Cardiac muscle cell (in vitro differentiated cells and primary cell): ENCODE measurements at places on chromosomes 7 and 10.

- DNase-seq, result no peak
Observed at GRCh38 chr7:27302590-27302989, 60.0 kb downstream of the EVX1 start.

DNA sequence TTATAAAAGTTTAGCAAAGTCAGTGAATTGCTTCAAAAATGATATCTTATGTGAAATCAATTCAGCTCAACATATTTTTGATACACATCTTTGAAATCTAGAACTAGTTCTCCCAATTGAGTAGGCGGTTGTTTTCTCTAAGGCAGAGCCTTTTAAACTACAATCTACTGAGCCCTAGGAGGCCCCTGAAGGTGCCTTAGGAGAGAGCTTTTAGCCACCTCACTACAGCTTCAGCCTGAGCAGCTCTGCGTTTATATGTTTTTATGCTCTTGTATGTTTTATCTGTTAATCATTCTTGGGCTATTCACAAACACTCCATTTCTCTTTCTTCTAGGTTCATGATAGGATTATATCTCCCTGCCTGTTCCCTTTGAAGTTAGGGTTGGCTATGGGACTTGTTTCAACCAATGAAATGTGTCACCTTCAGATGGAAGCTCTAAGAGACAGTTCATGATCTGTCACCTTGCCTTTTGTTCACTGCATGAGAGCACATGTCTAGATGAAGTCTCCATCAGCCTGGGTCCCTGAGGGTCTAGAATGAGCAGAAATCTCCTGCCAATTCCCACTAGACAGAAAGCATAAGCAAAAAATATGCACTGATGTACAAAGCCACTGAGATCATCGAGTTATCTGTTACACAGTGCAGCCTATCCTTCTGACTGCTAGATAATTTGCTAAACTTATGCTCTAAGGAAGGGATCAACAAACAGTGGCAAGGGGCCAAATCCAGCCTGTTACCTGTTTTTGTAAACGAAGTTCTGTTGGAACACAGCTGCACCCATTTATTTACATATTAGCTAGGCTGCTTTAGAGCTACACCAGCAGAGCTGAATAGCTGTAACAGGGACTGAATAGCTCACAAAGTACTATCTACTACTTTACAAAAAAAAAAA is 128.5 kb upstream of the CDK1 start:
- DNase-seq, result no peak

DNA sequence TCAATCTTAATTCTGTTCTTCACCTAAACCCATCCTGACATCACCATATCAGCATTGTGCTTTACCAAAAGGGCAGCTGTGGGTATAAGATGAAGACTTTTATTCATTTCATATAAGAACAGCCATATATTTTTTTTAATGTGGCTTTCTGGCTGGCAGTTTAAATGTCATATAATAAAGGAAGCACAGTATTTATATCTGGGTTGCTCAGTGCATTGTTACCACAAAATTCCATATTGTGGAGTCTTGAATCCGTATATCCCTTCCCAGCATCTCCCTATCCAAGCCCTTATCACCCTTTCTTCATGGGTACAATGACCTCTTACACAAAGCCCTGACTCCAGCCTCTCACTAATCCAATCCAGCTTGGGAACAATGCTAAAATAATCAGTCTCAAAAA is 125.8 kb downstream of the RAPGEF5 start:
- no peak for DNase-seq

DNA sequence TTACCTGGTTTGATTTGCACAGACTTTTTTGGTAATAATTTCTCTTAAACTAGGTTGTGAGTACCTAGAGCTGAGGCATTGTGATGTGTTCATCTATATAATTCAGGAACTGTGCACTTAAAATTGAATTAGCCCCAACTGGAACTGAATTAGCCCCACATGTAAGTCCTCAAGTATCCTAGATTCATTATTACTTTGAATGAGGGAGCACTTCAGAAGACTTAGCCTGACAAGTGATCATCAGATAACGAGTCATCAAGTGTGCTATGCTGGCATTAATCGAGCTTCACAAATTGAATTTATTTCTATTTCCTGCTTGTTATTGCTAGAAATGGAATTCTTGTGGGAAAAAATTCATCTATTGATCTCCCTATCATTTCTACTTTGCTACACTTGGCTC is 323.4 kb upstream of the SEMA3D start:
- DNase-seq, result no peak

DNA sequence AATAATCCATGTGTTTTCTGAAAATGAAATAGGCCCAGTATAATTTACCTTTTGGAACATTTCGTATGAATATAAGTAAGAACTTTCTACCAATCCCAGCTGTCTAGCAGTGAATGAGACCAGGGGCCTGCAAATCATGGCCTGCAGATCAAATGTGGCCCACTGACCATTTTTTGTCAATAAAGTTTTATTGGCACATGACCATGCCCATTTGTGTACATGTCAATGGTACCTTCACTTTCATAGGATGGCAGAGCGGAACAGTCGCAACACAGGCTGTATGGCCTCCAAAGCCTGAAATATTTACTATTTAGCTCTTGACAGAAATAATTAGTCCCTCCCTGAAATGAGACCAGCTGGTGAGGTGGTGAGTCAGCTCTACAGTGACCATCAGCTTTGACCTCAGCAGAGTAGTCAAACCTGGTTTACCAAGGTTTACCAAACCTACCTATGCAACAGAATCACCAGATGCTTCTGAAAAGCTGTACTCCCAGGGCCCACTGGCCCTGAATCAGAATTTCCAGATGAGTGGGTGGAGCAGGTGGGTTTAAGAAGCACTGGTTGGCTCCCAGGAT is 13.8 kb upstream of the C10orf90 start:
- DNase-seq, result no peak

- DNase-seq, result no peak
Observed at GRCh38 chr7:46752881-46753366, 829.0 kb downstream of the TNS3 start.

GRCh38 chr7:36291387-36292316 is 98.0 kb upstream of the ANLN start:
- DNase-seq, result peak; percentile 92

DNA sequence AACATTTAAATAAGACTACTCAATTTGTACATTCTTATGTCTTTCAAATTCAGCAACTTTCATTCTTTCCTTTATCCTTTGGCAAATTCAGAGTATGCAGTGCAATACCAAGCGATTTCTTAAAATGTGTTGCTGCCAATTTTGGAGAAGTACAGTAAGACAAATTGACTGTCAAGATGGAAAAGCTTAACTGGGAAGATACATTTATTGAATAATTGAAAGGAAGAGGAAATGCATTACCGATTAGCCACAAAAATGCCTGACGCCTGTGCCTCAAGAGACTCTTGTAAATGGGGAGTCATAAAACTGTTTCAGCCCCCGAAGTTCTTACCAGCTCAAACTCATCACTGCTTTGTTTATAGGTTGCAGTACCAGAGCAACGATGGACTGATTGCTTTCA is 373.3 kb upstream of the GALNT17 start:
- DNase-seq, result no peak

DNA sequence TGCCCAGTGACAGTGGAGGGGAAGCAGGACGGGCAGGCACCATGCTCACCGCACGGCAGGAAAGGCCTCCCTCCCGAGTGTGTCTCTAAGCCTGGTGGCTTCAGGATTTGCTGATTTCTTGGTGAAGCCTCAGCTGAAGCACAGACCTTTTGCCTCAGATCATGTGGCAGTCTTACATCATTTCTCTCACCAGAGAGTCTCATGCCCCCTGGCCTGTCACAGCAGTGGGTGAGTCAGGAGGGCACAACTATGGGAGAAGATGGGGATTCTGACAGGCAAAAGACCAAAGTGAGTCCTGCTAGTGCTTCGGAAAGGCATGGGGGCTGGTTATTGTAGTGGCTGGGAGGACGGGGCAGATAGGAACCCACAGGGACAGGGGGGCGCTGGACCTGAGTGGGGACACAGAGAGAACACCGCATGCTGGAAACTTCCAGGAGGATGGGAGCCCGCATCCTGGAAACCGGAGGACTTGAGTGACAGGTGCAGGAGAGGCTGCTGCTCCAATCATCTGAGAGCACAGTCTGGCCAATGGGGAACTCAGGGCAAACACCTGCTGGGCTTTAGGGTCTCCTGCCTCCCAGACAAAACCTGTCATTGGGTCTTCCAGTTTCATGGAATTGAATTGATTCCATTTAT is 166.8 kb downstream of the ADARB2 start:
- DNase-seq, result no peak

DNA sequence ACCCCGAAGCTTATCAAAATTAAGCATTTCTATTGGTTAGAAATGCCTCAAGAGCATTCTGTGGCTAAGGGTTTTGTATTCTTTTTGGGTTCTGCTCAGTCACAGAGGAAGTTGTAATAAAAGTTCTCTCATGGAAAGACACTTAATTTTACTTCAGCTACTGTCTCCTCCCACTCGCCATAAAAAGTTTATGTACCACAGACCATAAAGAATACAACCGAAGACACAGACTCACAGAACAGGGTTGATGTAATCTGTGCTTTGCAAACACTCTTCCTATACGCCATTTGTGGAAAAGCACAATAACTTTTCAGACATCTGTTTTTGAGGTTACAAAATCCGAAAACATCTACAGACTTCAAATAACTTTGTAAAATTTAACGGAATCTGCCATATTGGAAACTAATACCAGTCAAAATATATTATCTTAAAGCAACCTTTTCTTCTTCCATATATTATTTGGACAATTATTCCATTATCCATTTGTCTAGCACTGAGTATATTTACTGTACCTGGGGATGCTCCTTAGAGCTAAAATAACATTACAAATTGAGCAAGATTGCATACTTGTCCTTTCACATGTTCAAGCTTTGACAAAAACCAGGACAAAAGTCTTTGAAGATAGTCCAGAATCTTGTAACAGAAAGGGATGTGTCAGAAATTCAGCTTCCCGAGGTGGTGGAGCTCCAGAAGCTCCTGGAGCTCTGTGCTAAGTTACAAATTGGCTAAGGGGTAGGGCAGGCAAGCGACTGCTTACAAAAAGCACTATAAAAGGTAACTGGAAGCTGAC is 219.0 kb upstream of the MEOX2 start:
- DNase-seq, result no peak

- DNase-seq, result no peak
Observed at GRCh38 chr7:158074896-158075632, 512.6 kb downstream of the PTPRN2 start.
